Renal cortex interstitium (tissue), 15 donors: ENCODE measurements at places on chromosomes 6 and 20. TPM values are rescaled to one million over a fixed set of nuclear protein-coding genes. Genes with fewer than 3 reads are reported as not detected.

C4B gene
- polyA plus RNA-seq: 22.1 TPM

ECT2L gene
- 0.42 TPM for polyA plus RNA-seq

RAD21L1 gene
- not detected for polyA plus RNA-seq

PROKR2 gene
- polyA plus RNA-seq: 0.26 TPM

DNA sequence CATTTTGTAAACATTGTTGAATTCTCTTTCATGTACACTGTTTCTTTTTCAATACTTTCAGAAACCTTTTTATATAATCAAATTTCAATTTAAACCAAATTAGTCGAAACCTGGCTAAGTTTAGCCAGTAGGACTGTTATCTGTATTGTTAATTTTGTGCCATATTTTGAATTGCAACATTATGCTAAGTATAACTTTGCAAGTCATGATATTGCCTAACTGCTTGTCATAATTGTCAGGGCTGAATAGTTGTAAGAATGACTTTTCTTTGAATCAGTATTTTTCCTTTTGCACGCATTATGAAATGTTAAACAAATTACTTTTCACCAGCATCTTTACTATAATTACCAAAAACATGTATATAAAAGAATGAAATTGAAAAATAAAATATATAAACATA, 82.7 kb downstream of the SAMD3 start:
- no peak for DNase-seq

GRCh38 chr20:58039274-58040092, 189.0 kb downstream of the ANKRD60 start:
- DNase-seq: no peak

- no peak for DNase-seq
Measured at GRCh38 chr6:14472986-14473337, 355.4 kb downstream of the CD83 start.

GRCh38 chr20:46787991-46788762, 78.7 kb downstream of the SLC2A10 start:
- no peak for DNase-seq

GRCh38 chr6:42177514-42178364, 4.6 kb downstream of the GUCA1A start:
- DNase-seq: no peak
